CD8-positive, alpha-beta memory T cell (primary cell): ENCODE measurements at places on chromosomes 1 and 21. TPM values are rescaled to one million over a fixed set of nuclear protein-coding genes. Genes with fewer than 3 reads are reported as not detected.

DNA sequence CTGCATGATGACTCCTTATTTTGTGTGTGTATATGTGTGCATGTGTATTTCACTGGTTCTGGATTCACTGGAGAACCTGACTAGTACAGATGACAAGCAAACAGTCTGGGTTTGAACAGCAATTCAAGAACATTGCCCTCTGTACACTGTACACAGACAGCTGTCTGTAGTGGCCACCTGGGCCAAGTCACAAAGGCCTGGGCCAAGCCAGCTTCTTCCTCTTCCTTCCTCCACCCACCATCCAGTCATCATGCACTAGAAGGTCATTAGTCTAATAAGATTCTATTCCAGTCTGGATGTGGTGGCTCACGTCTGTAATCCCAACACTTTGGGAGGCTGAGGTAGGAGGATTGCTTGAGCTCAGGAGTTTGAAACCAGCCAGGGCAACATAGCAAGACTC lies 155.9 kb downstream of the ELAVL4 start:
- no peaks in the 10 kb centered on the region for H3K36me3 ChIP-seq
- H3K27me3 ChIP-seq = no peaks in the 10 kb centered on the region
- no peak overlapping the region for H3K4me3 ChIP-seq
- H3K27ac ChIP-seq = no peak overlapping the region
- DNase-seq = no peak
- no peaks in the 10 kb centered on the region for H3K4me1 ChIP-seq

The PPIH gene
- 95.9 TPM for total RNA-seq

DNA sequence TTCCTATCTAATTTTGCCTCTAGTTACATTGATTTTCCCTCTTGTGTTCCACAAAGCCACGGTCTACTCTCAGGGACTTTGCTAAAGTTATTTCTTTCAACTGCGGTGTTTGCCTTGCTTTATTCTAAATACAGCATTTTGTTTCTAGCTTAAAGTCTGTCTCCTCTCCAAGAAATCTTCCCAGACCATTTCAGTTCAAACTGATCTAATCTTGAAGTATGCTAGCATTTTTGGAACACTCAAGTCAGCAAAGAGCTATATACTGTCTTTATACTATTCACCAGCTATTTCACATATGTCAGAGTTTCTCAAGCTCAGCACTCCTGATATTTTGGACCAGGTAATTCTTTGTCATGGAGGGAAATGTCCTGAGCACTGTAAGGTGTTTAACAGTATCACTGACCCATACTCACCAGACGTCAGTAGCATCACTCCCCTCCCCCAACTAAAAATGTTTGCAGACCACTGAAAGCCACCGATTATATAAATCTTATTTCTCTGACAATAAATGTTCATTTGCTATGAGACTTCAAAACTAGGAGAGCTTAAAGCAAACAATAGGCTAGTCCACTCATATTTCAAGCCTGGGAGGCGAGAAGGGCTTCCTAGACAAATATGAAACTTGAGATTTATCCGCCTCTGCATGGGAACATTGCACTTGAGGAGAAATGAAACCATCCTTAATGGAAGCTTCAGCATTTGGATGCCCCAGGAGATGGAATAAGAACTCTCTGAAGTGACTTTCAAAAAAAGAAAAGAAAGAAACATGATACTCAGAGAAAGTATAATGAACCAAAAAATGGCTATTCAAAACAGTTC lies 81.1 kb downstream of the KIAA0319L start:
- no peaks in the 10 kb centered on the region for H3K4me1 ChIP-seq
- no peak overlapping the region for H3K4me3 ChIP-seq
- no peak overlapping the region for H3K27ac ChIP-seq
- no peaks in the 10 kb centered on the region for H3K27me3 ChIP-seq
- H3K36me3 ChIP-seq = peaks cover 10% of the 10 kb centered on the region

DNA sequence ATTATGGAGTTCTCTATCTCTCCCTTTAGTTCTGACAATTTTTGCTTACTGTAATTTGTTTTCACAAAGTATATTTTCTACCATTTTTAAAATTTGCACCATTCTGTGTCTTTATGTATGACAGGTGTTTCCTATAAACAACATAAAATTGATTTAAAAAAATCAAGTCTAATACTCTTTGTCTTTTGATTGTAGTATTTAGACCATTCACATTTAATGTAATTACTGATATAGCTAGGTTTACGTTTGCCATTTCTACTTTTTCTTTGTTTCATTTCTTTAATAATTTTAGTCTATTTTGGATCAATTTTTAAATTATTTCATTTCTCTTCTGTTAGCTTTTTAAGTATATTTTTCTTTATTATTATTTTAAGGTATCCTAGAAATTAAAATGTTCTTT lies 44.4 kb upstream of the LCE5A start:
- no peak for DNase-seq
- H3K4me1 ChIP-seq = no peaks in the 10 kb centered on the region
- H3K4me3 ChIP-seq = no peak overlapping the region
- peaks cover 4% of the 10 kb centered on the region for H3K27me3 ChIP-seq
- no peaks in the 10 kb centered on the region for H3K36me3 ChIP-seq

The IKBKE gene
- 18.4 TPM for total RNA-seq
